Endothelial cell of umbilical vein (primary cell): ENCODE measurements at places on chromosomes 13 and 19. TPM values are rescaled to one million over a fixed set of nuclear protein-coding genes. Genes with fewer than 3 reads are reported as not detected.
A peak's percentile ranks its signal among the peaks of the same experiment; 100 is the strongest.

DNA sequence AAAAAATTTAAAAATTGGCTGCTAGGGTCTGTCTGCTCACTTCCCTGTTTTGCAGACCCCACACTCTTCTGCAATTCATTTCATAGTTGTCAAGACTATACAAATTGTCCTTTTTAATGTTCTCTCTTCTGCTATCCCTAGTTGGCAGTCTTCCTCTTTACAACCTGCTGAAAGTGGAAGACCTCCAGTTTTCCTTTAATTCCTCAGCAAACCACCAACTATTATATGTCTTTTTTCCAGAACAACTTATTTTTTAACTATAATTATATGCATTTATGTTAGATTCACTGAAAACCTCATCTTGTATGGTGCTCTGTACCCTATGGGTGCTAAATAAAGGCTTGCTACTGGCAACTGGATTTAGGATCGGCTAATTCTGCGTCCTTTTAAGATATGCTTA, 1.1 kb upstream of the PHF11 start:
- no peak for DNase-seq
- no peaks in the 10 kb centered on the region for H3K36me3 ChIP-seq
- H3K27me3 ChIP-seq, result no peaks in the 10 kb centered on the region
- H3K27ac ChIP-seq, result no peak overlapping the region
- peak overlapping the region; percentile 58 for H3K4me3 ChIP-seq

- H3K27ac ChIP-seq, result no peak overlapping the region
- peaks cover 4% of the 10 kb centered on the region for H3K36me3 ChIP-seq
- H3K4me3 ChIP-seq, result no peak overlapping the region
- DNase-seq, result no peak
- no peaks in the 10 kb centered on the region for H3K4me1 ChIP-seq
These were observed 31.5 kb downstream of the RBM26 start for GRCh38 chr13:79374578-79374977.

DNA sequence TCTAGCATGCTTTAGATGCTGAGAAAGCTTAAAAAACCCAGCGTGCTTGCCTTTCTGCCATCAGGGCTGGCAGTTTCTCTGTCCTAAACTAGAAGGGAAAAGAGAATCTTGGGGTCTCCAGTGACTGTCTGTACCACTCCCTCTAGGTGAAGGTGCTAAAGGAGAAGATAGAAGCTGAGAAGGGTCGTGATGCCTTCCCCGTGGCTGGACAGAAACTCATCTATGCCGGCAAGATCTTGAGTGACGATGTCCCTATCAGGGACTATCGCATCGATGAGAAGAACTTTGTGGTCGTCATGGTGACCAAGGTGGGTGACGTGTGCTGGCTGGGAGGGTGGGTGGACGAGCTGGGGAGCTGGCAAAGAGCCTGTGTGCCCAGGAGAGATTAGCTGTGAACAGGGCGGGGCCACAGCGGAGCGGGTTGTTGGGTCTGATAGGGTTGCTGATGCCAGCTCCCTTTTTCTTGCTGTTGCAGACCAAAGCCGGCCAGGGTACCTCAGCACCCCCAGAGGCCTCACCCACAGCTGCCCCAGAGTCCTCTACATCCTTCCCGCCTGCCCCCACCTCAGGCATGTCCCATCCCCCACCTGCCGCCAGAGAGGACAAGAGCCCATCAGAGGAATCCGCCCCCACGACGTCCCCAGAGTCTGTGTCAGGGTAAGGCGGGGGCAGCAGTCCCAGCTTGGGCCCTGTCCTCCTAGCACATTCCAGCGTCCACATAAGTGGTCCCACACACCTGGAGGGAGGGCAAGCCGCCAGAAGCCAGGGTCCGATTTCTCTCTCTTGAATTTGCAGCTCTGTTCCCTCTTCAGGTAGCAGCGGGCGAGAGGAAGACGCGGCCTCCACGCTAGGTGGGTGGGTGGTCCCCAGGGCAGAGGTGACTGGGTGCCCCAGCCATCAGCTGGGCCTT, 2.3 kb downstream of the RAD23A start:
- DNase-seq, result no peak
- no peak overlapping the region for H3K4me3 ChIP-seq
- H3K27ac ChIP-seq, result no peak overlapping the region
- peaks cover 18% of the 10 kb centered on the region for H3K36me3 ChIP-seq
- no peaks in the 10 kb centered on the region for H3K27me3 ChIP-seq
- H3K4me1 ChIP-seq, result peaks cover 20% of the 10 kb centered on the region

DNA sequence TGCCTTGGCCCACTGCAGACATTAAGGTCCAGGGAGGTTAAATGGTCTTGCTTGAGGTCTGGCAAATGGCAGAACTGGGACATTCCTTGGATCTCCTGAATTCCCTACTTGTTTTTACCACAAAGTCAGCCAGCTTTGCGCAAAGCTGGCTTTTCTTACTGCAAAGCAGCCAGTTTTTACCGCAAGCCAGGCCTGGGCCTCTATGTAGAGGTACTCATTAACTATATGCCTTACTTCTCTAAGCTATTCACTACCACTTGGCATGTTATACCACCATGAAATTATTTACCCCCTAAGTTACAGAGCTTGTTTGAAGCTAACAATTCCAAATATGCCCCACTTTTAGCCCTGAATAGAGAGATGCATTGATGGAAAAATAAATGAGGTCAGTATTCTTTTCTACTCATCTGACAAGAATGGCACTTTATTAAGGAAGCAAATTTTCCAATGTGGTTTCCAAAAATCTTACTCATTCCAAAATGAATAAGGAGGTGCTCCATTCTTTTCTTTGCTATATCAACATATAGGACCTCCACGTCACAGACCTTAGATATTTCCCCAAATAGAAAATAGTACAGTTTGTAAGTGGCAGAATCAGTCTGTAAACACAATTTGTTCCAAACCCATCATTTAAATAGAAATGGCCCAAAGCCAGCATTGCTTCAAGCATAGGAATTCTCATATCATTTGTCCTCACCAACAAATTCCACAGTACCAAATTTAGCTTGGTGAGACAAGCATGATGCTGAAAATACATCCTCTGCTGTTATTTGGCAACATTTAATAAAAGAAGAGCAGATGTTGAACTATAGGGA, 143.9 kb upstream of the TSC22D1 start:
- peaks cover under 1% of the 10 kb centered on the region for H3K4me1 ChIP-seq
- H3K4me3 ChIP-seq, result no peak overlapping the region
- H3K36me3 ChIP-seq, result no peaks in the 10 kb centered on the region
- peak; percentile 53 for DNase-seq
- H3K27ac ChIP-seq, result no peak overlapping the region

- H3K36me3 ChIP-seq, result peaks cover 6% of the 10 kb centered on the region
- peak; percentile 28 for DNase-seq
- H3K27ac ChIP-seq, result no peak overlapping the region
These were observed 1.8 kb downstream of the SHKBP1 start for GRCh38 chr19:40578442-40578908.

DNA sequence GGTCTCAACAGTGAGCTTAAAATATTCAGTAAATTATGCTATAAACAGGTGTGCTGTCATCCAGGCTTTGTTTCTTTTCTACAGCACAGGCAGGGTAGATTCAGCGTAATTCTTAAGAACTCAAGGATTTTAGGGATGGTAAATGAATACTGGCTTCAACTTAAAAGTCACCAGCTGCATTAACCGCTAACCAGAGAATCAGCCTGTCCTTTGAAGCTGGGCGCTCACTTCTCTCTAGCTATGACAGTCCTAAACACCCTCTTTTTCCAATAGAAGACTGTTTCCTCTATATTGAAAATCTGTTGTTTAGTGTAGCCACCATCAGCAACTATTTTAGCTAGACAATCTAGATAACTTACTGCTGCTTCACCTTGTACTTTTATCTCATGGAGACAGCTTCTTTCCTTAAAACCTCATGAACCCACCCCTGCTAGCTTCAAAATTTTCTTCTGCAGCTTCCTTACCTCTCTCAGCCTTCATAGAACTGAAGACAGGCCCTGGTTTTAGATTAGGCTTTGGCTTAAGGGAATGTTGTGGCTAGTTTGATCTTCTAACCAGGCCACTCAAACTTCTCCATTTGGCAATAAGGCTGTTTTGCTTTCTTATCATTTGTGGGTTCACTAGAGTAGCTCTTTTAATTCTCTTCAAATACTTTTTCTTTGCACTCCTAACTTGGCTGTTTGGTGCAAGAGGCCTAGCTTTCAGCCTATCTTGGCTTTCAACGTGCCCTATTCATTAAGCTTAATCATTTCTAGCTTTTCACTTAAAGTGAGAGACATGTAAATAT, 89.5 kb downstream of the USP12 start:
- DNase-seq, result no peak
- no peak overlapping the region for H3K27ac ChIP-seq
- H3K4me1 ChIP-seq, result no peaks in the 10 kb centered on the region

- DNase-seq, result no peak
- no peaks in the 10 kb centered on the region for H3K36me3 ChIP-seq
- no peak within 1 kb of the TSS for H3K4me3 ChIP-seq
- no peak within 1 kb of the TSS for H3K27ac ChIP-seq
- H3K4me1 ChIP-seq, result no peaks in the 10 kb centered on the region
- H3K27me3 ChIP-seq, result peaks cover 24% of the 10 kb centered on the region
These were observed at the start of gene CACNA1A for GRCh38 chr19:13506471-13506820. Gene CACNA1A, minus strand, starts transcription at chr19:13506479. Its CDS starts 255 bp downstream, at chr19:13506224.

DNA sequence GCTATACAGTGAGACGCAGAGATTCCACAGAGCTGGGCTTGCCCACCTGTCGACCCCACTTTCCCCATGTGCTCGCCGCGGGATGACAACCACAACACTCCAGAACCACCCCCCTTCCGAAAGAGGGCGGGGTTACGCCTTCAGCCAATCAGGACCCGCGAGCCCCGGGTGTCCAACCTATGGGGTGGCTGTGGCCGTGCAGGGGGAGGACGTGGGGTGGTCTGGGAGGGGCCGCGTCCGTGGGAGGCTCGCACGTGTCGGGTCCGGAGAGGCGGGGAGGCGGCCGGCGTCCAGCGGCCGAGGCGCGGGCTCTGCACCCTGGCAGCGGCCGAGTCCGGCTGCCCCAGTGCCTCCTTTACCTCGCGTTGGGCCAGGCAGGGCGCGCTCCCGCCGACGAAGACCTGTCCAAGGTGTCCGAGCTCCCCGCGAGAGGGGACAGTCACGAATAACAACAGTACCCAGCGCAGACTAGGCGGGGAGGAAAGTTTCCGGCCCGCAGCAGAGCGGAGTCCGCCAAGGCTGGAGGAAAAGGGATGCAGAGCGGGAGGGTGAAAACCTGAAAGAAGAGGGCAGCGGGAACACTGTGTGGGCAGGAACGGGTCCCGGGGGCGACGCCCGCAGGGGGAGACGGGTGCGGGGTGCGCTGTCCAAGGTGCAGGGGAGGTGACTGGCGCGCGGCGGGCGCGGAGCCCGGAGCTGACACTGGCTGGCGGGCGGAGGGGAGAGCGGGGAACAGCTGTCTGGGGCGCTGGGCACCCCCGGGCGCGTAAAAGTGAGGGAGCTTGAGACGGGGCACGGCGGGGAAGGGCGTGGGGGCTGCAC, 911 bp downstream of the ENOX1 start:
- DNase-seq, result peak; percentile 53
- H3K36me3 ChIP-seq, result no peaks in the 10 kb centered on the region
- H3K27ac ChIP-seq, result no peak overlapping the region
- H3K27me3 ChIP-seq, result no peaks in the 10 kb centered on the region
- peak overlapping the region; percentile 47 for H3K4me3 ChIP-seq

DNA sequence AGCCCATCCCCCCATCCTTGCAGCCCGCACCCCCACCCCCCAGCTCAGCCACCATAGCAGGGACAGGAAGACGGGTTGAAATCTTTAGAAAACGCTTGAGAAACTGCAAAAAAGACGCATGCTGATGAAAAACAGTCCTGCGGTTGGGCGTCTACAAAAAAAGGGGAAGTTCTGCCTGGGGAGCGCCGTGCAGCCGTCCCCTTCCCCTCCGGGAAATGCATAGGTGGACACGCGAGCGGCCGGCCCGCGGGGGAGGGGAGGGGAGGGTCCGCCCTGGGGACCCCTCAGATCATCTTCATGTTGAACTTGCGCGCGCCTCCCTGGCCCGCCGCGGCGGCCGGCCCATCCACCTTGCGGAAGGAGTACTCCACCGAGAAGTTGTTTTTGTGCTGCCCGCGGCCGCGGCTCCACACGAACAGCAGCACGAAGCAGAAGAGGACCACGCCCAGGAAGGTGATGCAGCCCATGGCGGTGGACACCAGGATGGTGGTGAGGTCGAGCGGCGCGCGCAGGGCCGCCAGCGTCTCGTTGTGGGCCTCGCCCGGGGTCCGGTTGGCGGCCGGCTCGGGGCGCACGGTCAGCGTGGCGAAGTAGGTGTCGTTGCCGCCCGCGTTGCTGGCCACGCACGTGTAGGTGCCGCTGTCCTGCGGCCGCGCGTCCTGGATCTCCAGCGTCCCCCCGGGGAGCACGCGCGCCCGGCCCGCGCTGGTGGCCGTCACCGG, 7.9 kb upstream of the PEAK3 start:
- DNase-seq, result no peak
- H3K27me3 ChIP-seq, result peaks cover 48% of the 10 kb centered on the region
- H3K36me3 ChIP-seq, result no peaks in the 10 kb centered on the region
- H3K4me3 ChIP-seq, result no peak overlapping the region
- H3K4me1 ChIP-seq, result peaks cover 5% of the 10 kb centered on the region

DNA sequence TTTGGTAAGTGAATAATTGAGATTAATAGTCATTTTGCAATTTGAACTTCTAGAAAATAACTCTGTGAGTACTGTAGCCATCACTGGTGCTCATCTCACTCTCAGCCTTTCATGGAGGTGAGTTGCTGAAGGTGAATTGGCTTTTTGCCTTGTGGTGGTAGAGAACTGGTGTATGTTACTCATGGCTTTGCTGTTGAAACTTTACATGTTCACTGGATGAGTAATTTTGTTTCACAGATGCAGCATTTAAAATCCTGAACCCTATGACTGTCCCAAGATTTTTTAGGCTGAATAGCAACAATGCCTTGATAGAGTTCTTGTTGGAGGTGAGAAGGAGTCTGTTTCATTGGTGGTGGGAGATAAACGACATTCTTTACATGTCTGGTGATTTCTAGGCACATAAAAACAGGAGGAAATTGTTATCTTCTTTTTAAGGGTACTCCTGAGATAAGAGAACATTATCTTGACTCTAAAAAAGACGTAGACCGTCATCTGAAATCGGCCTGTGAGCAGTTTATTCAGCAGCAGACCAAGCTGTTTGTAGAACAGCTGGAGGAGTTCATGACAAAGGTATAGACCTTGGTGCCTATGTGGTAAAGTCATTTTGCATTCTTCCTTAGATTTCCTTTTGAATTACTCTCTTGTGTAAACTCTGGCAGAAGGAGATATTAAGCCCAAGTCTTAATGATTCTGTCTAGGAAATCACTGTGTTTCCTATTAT, 53.9 kb downstream of the COG3 start:
- no peaks in the 10 kb centered on the region for H3K27me3 ChIP-seq
- peak; percentile 42 for DNase-seq
- no peak overlapping the region for H3K4me3 ChIP-seq
- H3K27ac ChIP-seq, result no peak overlapping the region

DNA sequence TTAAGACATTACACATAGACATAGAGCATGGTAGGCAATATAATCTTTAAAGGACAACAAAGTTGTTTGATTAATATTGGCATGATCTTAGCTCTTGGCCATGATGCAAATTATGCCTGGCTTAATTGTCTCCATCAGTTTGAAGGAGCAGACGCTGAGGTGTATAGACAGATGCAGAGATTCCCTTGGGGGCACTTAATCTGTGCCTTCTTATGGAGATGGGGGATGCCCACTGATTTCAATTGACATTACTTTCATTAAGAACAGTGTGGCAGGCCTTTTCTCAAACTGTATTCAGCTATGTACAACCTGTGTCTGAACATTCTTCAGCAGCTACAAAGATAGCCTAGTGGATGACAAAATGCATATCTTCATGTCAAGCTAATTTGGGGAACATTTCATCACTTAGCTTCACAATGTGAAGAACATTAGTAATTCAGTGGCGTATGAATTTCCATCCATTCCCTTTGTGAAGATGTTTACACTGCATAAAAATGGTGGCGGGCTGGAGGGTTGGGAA, 85.3 kb upstream of the MYCBP2 start:
- H3K36me3 ChIP-seq, result no peaks in the 10 kb centered on the region
- H3K4me3 ChIP-seq, result no peak overlapping the region
- no peaks in the 10 kb centered on the region for H3K27me3 ChIP-seq

The HIF3A gene
- total RNA-seq, result 8.1 and 8.5 TPM in 2 replicates

The RASAL3 gene
- 4.1 and 4.3 TPM in 2 replicates for total RNA-seq

The HOMER3 gene
- 131 and 139 TPM in 2 replicates for total RNA-seq

The PSG4 gene
- 3.6 TPM in 1 of 2 replicates, not detected in the other for total RNA-seq

The SLC6A16 gene
- total RNA-seq, result 1.6 and 3.6 TPM in 2 replicates
